HEK293T (cell line): ENCODE measurements at places on chromosomes 6 and 20.
A peak's percentile ranks its signal among the peaks of the same experiment; 100 is the strongest.

DNA sequence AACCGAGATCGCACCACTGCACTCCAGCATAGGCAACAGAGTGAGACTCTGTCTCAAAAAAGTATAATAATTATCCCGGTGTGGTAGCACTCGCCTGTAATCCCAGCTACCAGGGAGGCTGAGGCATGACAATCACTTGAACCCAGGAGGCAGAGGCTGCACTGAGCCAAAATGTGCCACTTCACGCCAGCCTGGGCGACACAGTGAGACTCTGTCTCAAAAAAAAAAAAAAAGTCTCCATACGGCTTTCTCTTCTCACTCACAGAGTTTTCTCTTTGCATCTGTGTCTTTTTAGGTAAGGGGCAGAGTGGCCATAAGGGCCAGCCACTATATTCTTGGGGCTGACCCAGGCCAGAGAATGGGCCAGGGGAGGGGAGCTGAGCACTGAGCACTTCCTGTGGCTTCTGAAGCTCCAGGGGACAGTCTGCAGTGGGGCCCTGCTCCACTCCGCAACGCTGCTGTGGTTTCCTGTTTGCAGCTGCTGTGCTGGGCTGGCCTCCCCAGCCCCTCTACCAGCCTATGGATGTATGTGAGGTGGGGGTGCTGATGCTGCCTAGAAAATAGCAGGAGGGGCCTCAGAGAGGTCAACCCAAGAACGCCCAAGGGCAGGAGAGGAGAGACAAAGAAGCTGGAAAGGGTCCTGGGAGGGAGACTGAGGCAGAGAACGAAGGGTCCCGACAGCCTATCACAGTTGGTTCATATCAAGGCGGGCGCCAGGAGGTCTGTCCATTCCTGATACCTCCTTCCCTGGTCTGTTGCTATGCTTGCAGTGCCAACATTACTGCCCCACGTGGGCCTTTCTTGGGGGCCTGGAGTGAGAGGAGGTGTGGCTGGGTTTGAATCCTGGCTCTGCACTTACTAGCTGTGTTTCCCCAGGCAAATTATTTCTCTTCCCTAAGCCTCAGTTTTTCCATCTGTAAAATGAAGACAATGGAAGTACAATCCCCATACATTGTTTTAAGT lies 16.0 kb downstream of the SLA2 start:
- no peak for DNase-seq

DNA sequence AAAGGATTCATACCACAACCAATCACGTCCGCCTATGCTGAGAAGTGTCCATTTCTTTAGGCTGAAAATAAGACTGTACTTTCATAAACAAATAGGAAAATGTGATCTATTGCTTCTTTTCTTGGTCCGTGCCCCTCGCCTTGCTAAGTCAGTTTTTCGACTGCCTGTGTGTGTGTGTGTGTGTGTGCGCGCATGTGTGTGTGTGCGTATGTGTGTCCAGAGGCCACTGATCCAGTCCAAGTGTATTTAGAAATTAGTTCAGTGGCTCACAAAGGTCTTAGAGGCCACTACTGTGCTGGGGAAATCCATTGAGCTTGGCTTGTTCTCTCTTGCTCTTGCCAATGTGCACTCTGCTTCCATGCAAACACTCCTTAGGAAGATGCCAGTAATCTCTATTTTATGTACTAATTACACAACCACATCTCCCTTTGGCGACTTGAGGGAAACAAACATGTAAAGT lies 50.5 kb downstream of the SLC22A23 start:
- DNase-seq = no peak

GRCh38 chr6:37053683-37054082 lies 48.2 kb downstream of the FGD2 start:
- DNase-seq = no peak

DNA sequence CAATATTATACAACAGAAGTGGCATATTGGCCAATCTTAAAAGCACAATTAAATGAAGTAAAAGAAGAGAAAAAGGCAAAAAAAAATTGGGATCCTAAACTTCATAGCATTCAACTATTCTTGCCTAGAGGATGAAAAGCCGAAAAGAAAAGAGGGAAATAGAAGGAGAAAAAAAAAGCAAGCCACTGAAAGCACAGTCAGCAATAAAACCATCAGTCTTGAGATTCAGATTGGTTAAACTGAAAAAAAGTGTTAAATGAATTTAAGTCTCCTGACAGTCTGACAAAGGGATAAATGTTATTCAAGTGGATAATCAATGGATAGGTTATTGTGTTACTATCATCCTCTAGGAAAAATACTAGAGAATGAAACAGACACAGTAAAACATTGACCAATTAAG lies 19.9 kb downstream of the MOXD1 start:
- no peak for DNase-seq

DNA sequence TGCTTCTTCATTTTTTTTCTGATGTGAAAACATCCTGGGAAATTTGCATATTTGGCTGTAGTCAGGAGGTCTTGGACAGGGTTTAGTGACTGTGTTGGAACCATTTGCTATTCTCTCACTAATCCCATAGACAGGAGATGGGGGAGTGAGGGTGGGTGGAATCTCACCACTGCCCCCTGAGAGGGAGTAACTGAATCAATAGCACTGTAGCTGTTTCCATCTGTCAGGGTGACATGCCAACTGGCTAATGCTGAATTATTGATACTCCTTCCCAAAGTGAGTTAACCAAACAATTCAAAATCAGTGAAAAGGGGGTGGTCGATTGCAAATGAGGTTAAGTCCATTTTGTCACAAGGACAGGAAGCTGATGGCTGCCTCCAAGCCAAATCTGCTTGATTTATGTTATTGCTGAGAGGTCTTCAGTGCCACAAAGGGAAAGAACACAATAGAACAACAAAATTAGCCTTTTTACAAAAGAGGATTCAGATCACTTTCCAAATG lies 55.1 kb upstream of the B3GAT2 start:
- DNase-seq = no peak

- DNase-seq = peak; percentile 42
Observed at GRCh38 chr20:10553326-10553984, 118.3 kb downstream of the SLX4IP start.

DNA sequence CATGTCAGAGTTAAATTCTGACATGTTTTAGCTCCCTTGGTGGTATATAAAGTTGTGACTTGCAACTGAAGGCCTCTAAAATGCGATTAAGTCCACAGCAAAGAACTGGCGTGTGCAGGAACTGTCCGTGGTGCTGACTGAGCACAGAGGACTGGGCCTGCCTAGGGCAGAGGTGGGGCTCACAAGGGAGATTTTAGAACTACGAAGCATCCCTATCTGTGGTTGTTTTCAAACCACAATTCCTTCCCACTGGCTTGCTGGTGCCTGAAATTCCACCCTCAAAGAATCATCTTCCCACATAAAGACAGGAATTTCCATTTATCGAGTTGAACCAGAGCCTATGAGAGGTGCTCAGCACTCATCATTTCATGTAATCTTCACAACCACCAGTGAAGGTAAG lies 30.1 kb downstream of the RIMS4 start:
- peak; percentile 60 for DNase-seq

GRCh38 chr20:8547035-8547650 lies 415.1 kb downstream of the PLCB1 start:
- DNase-seq = no peak

GRCh38 chr6:25056130-25056529 lies 120.4 kb upstream of the RIPOR2 start:
- no peak for DNase-seq

- DNase-seq = peak; percentile 21
Observed at GRCh38 chr6:7505189-7505699, 36.2 kb upstream of the DSP start.
